ENCODE measurements at places on chromosomes 2 and 18.

GRCh38 chr2:98839292-98839691, 96.7 kb downstream of the CRACDL start:
- no peak for DNase-seq

GRCh38 chr2:181563101-181563692, 93.7 kb downstream of the CERKL start:
- DNase-seq, result no peak

DNA sequence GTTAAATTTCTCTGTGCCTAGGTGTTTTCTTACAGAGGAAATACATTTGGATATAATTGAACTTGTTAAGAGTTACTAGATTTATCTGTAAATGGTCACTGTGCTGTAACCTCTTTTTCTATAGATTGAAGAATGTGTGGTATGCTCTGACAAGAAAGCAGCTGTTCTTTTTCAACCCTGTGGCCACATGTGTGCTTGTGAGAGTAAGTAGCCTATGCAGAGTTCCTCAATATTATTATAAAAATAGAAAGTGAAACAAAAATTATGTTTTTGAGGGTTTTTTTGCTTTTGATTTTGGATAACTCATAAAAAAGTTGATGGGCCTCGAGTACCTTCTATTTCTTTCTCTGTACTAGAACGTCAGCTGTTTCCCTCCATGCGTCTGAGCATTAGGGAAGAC, 112.4 kb downstream of the MIB1 start:
- no peak for DNase-seq

DNA sequence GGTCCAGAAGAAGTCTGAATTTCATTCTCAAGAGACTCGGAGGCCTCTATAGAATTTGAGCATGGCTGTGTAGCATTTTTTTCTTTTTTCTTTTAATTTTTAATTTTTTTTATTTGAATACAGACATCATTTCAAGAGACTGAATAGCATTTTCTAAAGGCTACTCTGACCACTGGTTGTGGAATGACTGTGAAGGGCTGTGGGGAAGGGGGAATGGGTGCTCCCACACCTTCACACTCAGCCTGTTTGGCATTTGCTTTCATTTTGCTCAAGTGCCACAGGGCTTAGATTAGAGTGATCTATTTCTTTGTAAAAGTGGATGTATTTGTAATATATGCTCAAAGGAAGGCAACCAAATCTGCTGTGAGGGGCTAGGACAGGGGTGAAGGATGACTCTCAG, 142.0 kb upstream of the SPOPL start:
- no peak for DNase-seq

DNA sequence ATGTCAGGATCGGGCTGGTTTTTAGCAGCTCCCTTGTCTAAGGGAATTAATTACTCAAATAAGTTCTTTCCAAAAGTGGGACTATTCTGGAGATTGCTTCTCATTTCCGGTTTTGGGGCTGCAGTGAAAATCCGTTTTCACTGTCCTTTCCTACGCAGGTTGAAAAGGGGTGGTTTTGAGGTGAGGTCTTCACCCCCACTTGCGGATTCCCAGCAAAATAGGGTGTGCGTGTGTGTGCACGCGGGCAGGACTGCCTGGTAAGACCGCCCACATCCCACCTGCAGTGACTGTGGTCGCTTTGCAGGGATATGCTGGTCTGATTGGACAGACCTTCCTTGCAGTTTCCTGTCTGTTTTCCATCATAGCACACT, 472 bp upstream of the PLEKHM3 start:
- DNase-seq, result peak; percentile 13

DNA sequence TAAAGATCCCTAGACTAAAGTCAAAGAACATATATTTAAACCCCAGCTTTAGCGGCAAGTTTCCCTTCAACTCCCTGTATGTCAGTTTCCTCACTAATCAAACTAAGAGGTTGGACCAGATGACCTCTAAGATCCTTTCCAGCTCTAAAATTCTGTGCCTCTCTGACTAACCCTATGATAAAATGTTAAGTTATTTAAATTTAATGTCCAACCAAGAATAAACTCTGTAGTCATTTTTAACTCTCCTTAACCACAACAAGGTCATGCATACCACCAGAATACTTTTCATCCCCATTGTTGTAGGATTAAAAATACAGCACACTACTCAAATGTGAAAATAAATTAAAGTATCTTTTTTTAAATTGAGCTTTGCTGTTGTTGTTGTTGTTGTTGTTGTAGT, 5.2 kb upstream of the PDE1A start:
- DNase-seq, result no peak

- no peak for DNase-seq
Measured at GRCh38 chr18:79738581-79739439, 58.9 kb upstream of the KCNG2 start.

DNA sequence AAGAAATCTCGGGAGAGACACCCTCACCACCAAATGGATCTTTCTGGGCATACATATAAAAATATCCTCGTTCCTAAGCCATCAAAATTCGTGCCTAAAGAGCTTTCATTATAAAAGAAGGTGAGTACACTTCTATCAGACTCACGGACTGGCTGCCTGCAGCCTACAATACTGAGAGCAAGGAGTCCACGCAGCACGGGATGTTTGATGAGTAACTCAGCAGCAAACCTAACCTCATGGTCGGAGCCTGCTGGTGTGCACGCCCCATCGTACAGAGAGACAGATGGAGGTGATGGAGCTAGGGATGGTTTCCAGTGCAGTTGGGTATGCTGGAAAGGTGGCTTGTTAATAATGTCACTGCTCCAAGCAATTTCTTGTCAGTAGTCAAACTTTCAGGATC, 256.2 kb downstream of the FIGN start:
- no peak for DNase-seq

DNA sequence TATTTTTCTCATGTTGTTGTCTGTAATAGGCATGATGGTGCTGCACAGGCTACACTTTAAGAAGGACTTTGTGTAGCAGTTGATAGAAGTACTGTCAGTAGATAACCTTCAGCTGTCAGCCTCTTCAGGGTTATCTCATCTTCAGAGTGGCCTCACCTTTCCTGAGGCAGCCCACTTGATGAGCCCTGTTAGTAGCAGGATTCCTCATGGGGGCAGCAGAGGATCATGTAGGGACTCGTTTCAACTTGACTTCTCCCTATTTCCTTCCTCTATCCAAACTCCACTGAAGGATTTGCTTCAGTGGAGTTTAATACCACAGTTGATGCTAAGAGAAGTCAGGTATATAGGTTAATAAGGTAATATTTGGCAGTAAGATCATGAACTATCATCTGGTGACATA, 530.3 kb upstream of the FSIP2 start:
- no peak for DNase-seq
